ENCODE measurements at places on chromosomes 5 and 9.

- no peak for DNase-seq
Measured at GRCh38 chr5:78496373-78496772, 136.0 kb downstream of the SCAMP1 start.

GRCh38 chr5:159496773-159497172 is 166.5 kb upstream of the IL12B start:
- no peak for DNase-seq

- no peak for DNase-seq
Measured at GRCh38 chr5:119966028-119966427, 336.7 kb downstream of the FAM170A start.

- no peak for DNase-seq
Measured at GRCh38 chr5:66658516-66658915, 62.3 kb downstream of the MAST4 start.

DNA sequence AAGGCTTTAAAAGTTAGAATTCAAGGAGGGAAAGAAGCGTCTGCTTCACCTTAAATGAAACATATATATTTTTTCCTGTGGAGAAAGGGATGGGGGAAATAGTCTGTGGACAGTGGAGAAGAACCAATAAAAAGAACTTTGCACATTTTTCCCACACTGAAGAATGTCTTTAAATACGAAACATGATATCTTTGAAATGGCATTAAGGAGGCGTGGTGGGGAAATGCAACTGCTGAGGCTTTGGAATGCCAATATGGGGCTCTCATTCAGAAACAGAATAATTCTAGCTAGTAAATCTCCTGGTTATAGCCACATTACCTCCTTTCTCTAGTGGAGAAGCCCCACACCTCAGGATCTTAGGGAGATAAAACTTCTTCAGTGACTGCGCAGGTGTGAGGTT is 46.8 kb downstream of the TNC start:
- DNase-seq = no peak

- DNase-seq = no peak
Measured at GRCh38 chr5:113507601-113508000, 5.9 kb upstream of the YTHDC2 start.

GRCh38 chr5:155252025-155252424 is 238.5 kb downstream of the KIF4B start:
- no peak for DNase-seq

- no peak for DNase-seq
Measured at GRCh38 chr5:146365618-146366017, 27.0 kb downstream of the POU4F3 start.

DNA sequence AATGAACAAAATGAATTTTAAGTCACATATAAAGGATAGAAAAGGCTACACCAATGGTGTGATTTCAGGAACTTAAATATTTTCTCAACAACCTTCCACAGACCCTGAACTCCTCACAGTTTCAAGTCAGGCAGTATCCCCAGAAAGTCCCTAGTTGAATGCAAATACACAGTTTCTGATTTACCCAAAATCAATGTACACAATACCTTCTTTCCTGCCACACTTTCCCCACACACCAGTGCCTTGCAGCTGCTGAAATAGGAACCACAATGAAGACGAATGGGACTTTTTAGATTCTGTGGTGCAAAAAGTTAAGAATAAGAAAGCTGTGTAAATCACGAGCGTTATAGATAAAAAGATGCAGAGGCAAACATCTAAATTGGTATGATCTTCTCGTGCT is 552.4 kb upstream of the MEF2C start:
- no peak for DNase-seq

DNA sequence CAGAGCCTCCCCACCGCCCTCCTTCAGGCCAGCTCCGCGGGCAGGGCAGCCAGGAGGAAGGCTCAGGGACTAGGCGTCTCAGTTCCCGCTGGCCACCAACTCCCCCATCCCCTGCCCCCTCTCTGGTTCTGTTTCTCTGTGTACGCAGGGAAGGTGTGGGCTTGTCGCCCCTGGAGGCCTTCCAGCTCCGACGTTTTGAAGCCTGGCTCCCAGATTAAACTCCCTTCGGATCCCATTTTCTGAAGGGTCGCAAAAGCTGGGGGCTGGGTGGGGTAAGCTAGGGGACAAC is 346 bp downstream of the ATOX1 start:
- no peak for DNase-seq

DNA sequence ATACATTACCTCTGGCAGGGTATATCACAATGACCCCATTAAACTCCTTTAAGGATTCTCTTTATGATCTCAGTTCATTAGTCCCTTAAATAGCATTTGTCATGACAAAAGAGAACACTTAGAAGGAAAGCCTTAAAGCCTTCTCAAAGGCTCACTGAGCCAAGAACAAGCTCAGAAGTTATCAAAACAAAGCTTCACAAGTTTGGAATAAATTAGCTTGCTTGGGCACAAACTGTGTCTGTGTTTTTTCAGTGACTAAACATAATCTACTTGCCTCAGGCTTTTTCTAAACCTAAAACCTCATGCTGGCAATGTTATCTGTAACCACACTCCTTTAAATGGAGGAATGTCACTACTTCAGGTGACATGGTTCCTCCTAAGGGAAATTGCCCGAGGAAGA is 1114.9 kb upstream of the C9orf72 start:
- no peak for DNase-seq

GRCh38 chr9:71875345-71875744 is 35.6 kb downstream of the ABHD17B start:
- DNase-seq = no peak

DNA sequence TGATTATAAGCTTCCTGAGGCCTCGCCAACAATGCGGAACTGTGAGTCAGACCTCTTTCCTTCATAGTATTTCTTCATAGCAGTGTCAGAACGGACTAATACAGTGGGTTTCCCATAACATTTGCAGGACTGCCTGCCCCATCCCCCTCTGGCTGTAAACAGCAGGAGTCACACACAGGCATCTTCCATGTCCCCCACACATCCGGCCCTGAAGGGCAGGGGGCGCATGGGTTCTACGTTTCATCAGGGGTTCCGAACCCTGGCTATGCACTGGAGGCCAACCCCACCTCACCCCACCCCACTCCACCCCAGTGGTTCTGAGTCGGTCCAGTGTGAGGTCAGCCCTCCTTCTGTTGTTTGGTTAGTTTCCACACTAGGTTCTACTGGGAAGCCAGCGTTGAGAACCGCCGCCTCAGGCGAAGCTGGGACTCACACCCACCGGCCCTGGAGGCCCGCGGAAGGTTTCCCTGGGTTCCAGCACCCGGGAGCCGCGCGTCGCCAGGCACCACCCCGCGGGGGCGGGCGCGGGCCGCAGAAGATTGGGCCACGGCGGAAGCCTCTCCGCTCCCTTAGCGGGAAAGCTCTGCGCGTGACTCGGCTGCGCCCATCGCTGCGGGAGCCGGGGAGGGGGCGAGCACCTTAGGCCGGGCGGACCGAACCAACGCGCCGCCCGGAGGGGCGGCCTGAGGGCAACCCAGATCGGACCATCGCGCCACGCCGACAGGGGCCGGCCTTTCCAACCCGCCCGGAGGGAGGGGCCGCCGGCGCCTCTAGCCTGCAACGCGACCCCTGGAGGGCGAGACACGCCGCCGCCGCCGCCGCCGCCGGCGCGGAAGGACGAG is at the start of gene RUSC2:
Gene RUSC2, plus strand, starts transcription at position 799 of the 842 bp plus-strand sequence. CDS start 56,411 bp downstream, outside the sequence.
- peak; percentile 18 for DNase-seq

DNA sequence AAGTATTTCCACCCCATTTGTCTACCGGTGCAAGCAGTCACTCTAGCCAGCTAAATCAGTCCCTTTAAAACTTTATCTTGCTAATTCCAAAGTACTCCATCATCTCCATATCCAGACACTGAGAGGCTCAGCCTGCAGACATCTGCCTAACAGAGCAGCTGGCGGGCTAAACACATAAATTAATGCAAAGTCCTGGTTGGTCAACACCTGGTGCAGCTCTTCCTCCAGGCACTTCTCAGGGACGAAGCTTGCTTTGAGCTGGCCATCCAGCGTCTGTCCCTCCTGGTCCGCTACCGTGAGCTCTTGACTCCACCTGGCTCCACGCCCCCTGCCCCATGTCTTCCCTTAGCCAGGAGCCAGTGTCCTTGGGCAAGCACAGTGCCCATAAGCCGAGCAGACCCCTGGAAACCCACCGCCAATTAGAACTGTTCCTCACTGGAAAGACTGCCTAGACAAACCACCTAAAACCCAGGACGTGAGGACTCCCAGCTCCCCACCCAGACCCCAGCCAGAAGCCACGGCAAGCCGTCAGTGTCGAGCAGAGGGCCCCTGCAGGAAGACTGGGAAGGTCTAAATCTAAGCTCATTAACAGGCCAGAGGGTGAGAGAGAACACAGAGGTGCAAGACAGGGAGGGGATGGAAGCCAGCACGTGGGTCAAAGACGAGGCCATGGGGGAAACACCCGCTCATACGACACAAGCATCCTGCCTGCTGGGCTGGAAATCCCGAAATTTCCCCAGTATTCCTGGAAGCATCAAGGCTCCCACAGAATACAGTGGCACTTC is 120.0 kb downstream of the COL23A1 start:
- DNase-seq = no peak

GRCh38 chr5:15595929-15596328 is 95.9 kb downstream of the FBXL7 start:
- DNase-seq = no peak

DNA sequence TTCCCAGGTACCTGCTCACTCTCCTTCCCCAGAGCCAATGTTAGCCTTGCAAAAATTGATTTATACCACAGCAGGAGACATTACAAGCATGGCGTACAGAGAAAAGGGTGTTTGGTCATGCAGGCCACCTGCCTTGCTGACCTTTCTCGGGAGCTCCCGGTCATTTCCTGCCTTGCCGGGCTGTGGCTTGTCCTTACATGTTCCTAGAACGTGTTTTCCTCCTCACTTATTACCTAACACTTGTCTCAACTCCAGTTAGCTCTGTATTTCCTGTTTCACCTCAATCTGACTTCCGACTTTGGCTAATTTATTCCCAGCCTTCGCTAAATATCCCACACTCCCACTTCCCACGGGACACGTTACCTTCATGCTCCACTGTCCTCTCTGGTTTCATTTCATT is 282.5 kb downstream of the ICE1 start:
- DNase-seq = no peak

DNA sequence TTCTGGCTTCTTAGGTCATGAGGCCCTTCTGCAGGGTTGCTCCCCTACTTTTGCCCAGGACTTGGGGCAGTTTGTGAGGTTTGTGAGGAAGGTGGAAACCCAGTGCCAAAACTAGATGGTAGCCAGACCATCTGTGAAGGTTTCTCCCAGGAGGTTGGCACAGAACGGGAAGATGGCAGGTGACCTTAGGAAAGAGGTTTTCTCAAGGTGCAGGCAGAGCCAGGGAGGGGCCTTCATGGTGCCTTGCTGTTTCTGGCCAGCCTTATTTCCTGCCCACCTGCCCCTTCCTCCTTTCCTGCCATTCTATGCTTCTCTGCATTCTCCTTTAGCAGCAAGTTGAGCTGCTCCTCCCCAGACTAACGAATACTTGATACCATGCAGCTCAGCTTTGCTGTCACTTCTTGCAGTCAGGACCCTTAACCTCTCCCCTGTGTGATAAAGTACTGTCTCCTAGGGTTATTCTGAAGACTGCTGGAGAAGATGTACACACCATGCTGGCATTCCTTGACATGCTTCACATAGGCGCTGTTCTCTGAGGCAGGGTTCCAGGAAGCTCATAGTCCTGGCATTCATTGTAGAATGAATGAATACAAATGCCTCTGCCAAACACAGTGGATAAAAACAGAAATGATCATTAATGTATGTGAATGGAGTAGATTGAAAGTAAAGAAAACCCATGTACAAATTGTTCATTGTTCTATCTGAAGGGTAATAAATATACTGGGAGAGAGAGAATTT is 154.3 kb downstream of the KDM4C start:
- DNase-seq = no peak

- DNase-seq = no peak
Measured at GRCh38 chr9:7185612-7186011, 427.8 kb downstream of the KDM4C start.

GRCh38 chr5:7683753-7684152 is 167.2 kb downstream of the CFAP90 start:
- DNase-seq = no peak

DNA sequence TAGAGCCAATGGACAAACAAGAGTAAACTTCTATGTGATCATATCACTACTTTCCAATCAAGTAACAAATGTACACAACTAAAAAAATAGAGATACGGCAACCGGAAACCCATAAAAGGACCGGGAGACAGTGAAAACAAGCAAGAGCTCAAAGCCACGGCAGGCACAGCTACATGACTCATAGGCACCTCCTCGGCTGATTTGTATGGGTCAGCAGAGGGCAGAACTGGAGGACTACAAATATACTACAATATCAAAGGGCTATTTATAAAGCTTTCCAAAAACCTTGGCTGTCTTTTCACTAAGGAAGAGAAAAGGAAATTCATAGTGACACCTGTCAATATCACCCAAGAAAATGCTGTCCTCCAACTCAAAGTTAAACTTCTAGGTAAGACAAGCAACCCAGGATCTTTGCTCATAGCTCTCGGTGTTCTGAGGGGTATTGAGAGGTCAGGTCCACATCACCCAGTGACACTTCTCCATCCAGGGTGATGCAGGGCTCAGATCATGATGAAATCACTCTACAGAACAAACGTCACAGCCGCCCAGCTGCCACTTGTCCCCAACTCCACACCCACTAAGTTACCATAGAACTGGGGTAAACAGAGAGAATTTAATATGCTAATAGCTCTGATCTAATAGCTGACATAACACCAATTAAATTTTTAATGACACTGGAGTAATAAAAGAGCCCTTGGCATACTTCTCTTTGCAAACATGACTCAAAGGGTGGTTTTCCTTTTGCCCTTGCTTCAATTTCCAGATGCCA is 41.3 kb downstream of the PFDN1 start:
- peak; percentile 61 for DNase-seq

- DNase-seq = no peak
Measured at GRCh38 chr5:24899180-24899579, 254.4 kb upstream of the CDH10 start.

GRCh38 chr9:90568667-90569066 is 74.0 kb downstream of the DIRAS2 start:
- DNase-seq = no peak

GRCh38 chr9:26170190-26170589 is 491.9 kb upstream of the TUSC1 start:
- no peak for DNase-seq

- DNase-seq = no peak
Measured at GRCh38 chr9:134961331-134962064, 43.8 kb upstream of the FCN1 start.

DNA sequence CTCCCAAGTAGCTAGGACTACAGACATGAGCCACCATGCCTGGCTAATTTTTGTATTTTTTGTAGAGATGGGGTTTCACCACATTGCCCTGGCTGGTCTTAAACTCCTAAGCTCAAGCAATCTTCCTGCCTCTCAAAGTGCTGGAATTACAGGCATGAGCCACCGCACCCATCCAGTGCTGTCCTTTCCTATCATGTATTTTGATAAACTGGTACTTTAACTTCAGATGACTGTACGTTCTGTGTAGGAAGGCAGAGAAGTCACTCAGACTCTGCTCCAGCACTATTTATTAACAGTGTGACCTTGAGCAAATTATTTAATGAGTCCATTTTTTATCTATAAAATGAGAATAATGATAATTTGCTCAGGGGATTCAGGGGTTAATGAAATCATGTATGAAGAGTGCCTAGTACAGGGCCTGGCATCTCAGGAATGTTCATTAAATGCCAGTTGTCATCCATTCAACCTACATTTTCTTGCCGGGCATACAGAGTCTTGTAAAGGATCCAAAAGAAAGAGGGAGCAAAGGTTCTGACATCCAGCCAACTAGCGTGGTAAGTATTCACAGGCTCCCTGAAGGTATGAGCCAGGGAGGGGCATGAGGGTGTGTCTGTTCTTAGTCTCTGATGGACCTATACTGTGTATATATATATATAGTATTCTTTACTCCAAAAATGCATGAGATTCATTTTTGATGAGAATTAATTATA is 201.9 kb downstream of the PBX3 start:
- DNase-seq = no peak

GRCh38 chr5:140112685-140113179 is 1.2 kb upstream of the PURA start:
- no peak for DNase-seq
